Stimulated activated CD4-positive, alpha-beta T cell treated with anti-CD3 and anti-CD28 coated beads, TNF-alpha, amount 100 ng/mL, for 48 hours (primary cell): ENCODE measurements at places on chromosomes 1 and 21.

DNA sequence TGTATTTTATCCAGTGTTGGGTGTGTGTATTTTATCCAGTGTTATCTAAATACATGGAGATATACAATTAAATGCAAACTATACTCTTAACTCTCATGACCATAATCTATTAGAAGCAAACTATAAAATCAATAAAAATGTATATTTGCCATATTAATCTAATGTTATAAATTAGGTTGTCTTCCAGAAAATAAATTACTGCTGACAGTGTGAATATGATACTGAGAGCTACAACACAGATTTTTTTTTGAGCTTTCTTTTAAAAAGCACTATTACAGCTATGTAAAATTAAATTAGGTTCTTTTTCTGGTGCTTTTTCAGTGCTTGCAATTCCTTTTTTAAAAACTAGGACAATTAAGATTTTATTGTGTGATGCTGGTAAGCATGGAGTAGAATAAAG lies 19.0 kb upstream of the GPR52 start:
- DNase-seq = no peak

- no peak for DNase-seq
These were observed 63.7 kb downstream of the PTGS2 start for GRCh38 chr1:186616511-186616910.

GRCh38 chr1:239426821-239427475 lies 40.6 kb downstream of the CHRM3 start:
- DNase-seq = no peak

- DNase-seq = no peak
These were observed 55.5 kb downstream of the TLR5 start for GRCh38 chr1:223087291-223088255.

- no peak for DNase-seq
These were observed 66.7 kb upstream of the F3 start for GRCh38 chr1:94608142-94608851.
